NCI-H774 (cell line): ENCODE measurements at places on chromosomes 11 and 22.

- DNase-seq: peak; percentile 25
Measured at GRCh38 chr11:31780078-31780477, 31.0 kb downstream of the PAX6 start.

- DNase-seq: peak; percentile 44
Measured at GRCh38 chr11:24734742-24735237, 237.9 kb downstream of the LUZP2 start.

GRCh38 chr11:64498136-64498535 lies 92.9 kb upstream of the SLC22A12 start:
- no peak for DNase-seq

DNA sequence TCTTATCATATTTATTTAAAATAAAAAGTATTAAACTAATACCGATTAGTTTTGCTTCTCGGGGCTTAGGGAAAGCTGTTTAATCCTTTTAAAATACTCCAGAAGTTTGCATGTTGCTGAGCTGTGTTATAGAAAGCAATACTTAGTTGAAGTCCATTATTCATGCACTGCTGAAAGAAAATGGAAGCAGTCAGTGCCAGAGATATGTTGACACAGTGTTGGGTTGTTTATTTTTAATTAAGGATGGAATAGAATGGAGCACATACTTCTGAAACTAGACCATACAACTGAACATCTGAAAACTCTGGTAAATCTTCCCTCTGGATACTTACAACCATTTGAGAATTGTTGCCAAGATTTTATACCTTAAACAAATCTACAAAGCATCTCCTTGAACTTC lies 282.7 kb upstream of the CCDC179 start:
- peak; percentile 6 for DNase-seq

- no peak for DNase-seq
Measured at GRCh38 chr11:44622721-44623258, 57.3 kb downstream of the CD82 start.

DNA sequence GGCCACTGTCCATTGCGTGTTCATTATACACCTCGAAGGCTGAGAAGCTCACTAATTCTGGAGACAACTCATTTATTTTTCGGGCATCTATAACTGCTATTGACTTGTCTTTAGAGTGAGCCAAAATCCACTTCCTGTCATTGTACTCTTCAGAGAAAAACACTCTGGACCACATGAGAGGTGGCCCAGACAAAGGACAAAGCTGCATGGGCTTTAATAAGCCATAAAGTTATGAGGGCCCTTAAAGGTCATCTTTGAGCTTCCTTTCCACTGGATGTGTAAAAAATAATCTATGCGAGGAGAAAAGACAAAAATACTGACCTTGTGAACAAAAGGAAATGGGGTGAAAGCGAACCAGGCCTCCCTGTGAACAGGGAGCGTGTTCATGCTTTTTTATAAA lies 63.5 kb upstream of the ZC3H12C start:
- no peak for DNase-seq

GRCh38 chr11:19723572-19724342 lies 11.1 kb downstream of the NAV2 start:
- DNase-seq: no peak
